ENCODE measurements at places on chromosomes 2 and 18. TPM values are rescaled to one million over a fixed set of nuclear protein-coding genes. Genes with fewer than 3 reads are reported as not detected.

DNA sequence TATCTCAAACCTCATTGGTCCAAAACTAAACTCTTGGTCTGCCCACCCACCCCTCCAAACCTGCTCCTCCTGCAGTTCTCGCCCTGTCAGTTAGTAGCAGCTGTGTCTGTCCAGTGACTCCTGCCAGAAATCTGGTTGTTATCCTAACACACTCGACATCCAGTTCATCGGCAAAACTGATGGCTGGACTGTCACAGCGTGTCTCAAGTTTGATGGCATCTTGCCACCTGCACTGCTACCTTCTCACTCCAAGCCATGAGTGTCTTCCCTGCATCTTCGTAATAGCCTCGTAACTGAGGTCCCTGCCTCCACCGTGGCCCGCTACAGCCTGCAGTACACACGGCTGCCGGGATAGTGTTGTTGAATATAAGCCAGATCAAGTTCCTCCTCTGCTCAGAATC, 470.1 kb upstream of the RAB12 start:
- DNase-seq, result no peak

DNA sequence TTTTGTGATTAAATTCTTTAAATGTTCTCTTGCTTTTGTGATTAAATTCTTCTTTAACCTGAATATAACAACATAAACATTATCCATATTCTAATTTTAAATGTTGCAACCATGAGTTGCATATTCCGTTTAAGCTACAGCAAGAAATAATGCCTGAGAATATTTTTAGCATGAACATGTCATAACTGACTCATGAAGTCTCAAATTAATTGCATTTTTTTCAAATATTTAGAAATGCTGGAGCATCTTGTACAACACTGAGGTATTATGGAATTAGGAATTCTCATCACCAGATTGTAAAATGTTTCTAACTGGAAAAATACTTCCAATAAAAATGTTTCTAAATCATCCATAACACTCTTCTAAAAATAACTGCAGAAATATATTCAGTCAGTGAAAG, 14.7 kb downstream of the ROCK2 start:
- no peak for DNase-seq

- DNase-seq, result no peak
Observed at GRCh38 chr2:13813236-13813635, 819.3 kb upstream of the LRATD1 start.

- no peak for DNase-seq
Observed at GRCh38 chr2:10385501-10385900, 62.6 kb downstream of the ODC1 start.

GRCh38 chr2:37919631-37920032, 5.5 kb upstream of the RMDN2 start:
- no peak for DNase-seq

- DNase-seq, result peak; percentile 45
Observed at GRCh38 chr2:68284896-68285295, 32.6 kb upstream of the PPP3R1 start.

GRCh38 chr2:21580391-21580790, 456.6 kb downstream of the TDRD15 start:
- DNase-seq, result no peak

GRCh38 chr18:62249478-62250097, 62.5 kb downstream of the RELCH start:
- peak; percentile 72 for DNase-seq

CKAP2L gene
- total RNA-seq, result 4.1 TPM

EVX2 gene
- 1.2 TPM for total RNA-seq

Data from umbilical cord (tissue), 2 donors.